Esophagus squamous epithelium (tissue), 5 donors: ENCODE measurements at places on chromosomes 12 and 14.

DNA sequence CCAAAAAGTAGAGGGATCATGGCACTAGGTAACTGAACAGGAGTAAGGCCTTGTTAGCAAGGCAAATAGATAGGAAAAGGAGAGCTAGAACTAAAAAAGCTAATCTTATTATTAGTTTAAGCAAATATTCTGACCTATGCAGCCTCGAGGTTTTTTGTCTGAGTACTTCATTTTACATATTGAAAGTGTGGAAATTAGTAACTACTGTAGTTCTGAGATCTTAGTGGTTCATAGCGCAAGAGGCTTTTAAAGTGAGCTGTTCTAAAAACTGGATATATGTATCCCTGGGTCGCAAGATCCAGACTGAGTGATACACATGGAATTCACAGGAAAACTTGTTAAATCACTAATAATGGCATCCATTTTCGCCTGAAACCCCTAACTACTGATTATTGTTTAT lies 411.0 kb upstream of the SOX5 start:
- DNase-seq: no peak

GRCh38 chr14:65470404-65470880 lies 57.9 kb downstream of the FUT8 start:
- no peak for DNase-seq

- DNase-seq: no peak
These were observed 43.2 kb upstream of the EML1 start for GRCh38 chr14:99749763-99750715.

- no peak for DNase-seq
These were observed 59.6 kb downstream of the FIGNL2 start for GRCh38 chr12:51788876-51789275.

DNA sequence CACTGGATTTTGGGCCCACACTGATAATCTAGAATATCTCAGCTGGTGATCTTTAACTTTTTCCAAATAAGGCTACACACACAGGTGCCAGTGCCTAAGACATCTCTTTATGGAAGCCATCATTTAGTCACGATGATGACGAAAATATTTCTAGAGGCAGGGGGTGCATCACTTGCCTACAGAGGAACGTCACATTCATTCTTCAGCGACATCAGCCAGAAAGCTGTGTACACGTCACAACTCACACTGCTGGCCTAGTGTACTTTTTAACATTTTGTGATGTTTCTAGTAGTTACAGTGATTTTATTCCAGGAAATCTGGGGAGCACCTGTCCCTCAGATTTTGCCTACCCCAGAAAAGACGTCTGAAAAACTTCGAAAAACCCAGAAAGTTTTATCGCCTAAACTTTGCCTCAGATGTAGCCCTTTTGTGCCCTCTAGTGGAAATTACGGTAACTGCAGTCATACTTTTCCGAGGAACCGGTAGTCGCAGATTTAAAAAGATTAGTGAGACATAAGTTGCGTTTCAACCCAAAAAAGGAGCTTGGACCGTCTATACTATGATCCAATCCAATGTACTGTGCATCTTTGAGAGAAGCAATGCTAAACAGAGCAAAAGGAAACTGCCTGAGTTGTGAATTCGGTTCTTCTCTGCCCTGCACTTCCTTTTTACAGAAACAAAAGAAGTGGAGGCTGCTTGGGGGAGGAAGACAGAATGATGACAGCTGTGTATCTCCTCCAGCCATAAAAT lies 64.3 kb upstream of the STON2 start:
- no peak for DNase-seq

DNA sequence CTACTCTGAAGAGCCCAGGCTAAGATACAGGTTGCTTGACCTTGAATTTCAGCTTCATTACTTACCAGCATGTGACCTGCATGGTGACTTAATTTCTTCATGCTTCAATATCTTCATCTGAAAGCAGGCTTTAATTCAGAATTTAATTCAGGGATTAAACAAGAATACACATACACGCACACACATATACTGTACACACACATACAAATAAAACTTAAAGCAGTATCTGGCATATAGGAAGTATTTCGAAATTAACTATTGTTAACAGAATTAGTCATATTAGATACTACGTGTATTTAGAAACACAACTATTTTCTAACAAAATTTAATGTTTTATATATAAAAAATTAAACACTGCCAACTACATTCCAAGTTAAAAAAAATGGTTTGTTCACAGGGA lies 640.3 kb downstream of the SLC6A15 start:
- DNase-seq: no peak

DNA sequence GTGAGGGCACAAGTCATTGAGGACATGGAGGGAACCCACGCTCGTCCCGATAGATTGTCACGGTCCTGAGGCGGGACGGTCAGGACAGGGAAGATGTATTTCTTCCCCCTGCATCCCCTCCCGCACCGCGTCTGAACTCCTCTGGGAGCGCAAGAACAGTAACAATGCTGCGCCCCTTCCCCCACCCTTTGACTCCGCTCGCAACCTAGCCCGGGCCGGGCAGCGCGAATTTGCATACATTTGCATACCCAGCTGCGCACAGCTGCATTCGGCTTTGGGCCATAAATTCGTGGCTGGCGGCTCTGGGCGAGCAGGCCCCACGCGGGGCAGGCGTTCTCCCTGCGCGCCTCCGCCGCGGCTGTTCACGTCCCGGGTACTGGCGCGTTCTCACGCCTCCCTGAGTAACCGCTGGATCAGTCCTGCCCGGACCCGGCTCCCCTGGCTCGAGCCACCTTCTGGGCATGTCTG lies 29.0 kb upstream of the SMUG1 start:
- no peak for DNase-seq

DNA sequence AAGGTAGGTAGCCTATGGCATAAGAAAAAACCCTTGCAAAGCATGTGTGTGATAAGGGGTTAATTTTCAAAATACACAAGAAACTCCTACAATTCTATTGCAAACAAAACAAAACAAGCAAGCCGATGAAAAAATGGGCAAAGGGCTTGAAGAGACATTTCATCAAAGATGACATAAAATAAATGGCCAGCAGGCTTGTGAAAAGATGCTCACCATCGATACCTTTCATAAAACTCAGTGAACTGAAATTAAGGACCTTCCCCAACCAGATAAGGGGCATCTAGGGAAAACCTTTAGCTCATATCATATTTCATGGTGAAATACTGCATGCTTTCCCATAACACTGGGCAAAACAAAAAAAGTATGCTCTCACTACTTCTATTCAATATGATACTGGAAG lies 131.2 kb downstream of the PPM1H start:
- no peak for DNase-seq

- no peak for DNase-seq
These were observed 2.6 kb downstream of the TMEM132D start for GRCh38 chr12:129901254-129901653.

GRCh38 chr12:99513066-99513465 lies 134.5 kb upstream of the GARIN6 start:
- DNase-seq: no peak

DNA sequence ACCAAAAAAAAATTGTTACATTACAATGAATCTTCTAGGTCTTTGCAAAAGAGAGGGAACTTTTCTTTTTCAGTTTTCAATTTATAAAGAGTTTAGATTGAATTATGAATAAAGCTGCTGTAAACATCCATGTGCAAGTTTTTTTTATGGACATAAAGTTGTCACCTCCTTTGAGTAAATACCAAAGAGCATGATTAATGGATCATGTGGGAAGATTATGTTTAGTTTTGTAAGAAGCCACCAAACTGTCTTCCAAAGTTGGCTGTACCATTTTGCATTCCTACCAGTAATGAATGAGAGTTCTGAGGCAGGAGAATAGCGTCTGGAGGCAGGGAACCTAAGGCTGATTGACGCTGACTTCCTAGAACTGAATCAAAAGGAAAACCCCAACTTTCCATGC lies 30.2 kb downstream of the LEMD3 start:
- no peak for DNase-seq

GRCh38 chr12:89328151-89329030 lies 23.9 kb downstream of the DUSP6 start:
- DNase-seq: no peak

GRCh38 chr12:13976880-13977279 lies 4.5 kb downstream of the GRIN2B start:
- no peak for DNase-seq

DNA sequence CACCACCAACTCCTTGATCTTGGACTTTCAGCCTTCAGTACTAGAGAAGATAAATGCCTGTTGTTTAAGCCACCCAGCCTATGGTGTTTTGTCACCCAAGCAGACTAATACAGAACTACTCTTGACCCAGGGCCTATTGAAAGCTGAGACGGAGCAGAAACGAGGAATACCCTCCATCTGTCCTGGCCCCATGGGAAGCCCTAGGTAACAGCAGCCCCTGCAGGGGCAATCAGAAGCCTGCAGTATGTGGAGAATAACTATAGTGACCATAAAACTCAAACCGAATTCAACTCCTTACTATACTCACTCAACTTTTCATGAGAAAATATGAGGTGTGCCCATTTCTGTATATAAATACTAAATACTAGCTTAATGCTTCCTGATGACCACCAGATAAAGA lies 307.4 kb downstream of the NUAK1 start:
- DNase-seq: no peak

- DNase-seq: no peak
These were observed 1.5 kb downstream of the RILPL1 start for GRCh38 chr12:123532019-123532418.

GRCh38 chr12:97426492-97427116 lies 36.0 kb upstream of the RMST start:
- DNase-seq: no peak

- no peak for DNase-seq
These were observed 111.1 kb upstream of the ARHGAP5 start for GRCh38 chr14:31965735-31966598.

DNA sequence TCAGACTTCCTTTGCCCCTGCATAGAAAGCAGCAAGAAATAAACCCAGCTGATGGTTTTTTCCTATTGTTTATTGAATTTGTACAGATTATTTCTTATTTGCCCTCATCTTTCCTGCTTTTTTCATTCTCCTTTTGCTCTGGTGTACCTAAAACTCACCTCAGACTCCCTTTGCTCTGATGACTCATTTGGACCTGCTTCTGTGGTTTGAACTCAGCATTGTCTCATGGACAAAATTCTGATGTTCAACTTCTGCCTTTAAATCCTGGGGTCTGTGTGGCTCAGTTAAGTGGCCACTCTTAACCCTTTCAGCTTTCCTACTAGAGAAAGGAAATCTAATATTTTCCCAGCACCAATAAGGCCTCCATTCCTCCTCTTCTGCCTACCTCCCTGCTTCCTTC lies 3.5 kb upstream of the SENP1 start:
- DNase-seq: no peak

DNA sequence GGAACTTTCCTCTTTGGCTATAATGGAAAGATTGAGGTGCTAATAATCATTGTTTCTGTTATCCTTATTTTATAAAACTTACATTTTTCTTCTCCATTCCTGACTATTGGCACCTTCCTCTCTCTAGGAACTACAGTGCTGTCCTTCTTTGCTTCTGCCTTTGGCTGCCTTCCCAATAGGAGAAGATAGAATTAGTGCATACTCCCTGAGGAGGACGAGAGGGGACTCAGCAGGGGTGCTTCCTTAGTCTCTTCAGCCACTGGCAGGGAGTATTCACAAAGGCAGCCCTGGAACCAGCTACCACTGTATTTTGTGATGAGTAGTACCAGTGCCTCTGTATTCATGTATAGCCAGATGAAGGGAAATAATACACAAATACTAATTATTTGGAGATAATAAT lies 208.5 kb downstream of the FOXG1 start:
- no peak for DNase-seq
